ENCODE measurements at places on chromosomes 2 and 18.

- DNase-seq = no peak
Observed at GRCh38 chr2:26161926-26162325, 11.0 kb upstream of the GAREM2 start.

DNA sequence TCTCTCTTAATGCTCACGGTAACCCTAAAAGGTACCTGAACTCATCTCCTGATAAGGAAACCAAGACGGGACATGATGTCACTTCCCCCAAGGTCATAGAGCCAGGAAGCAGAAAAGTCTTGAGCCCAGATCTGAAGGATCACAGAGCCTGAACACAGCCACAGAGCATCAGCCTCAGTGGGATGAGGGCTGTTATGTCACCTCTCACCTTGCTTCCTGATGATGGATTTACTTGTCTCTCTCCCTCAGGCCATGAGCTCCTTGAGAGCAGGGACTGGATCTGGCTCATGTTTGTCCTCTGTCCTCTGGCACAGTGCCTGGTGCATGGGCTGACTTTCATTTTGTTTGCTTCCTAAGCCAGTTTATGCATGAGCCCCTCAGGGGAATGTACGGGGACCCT, 54.2 kb downstream of the SERTAD2 start:
- DNase-seq = no peak

GRCh38 chr2:208183526-208183925, 6.3 kb downstream of the C2orf80 start:
- DNase-seq = no peak

- DNase-seq = no peak
Observed at GRCh38 chr2:73920577-73921545, 5.8 kb upstream of the DGUOK start.

DNA sequence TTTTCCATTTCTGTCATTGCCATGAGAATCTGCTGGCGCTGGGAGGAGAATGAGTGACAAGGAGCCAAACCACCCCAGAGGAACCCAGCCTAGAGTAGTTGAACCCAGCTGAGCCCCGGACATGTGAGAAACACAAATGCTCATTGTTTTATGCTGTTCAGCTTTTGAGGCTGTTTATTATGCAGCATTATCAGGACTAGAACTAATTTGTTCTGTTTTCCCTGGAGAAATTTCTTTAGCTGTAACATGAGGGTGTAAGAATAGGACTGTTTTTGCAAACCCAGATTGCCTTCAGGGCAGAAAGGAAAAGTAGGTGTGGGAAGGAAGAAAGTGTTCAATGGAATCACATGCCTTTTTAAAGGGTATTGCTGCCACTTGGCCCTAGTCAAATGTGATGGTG, 28.5 kb upstream of the DOCK10 start:
- no peak for DNase-seq

- no peak for DNase-seq
Observed at GRCh38 chr2:54212456-54212855, 43.6 kb downstream of the TSPYL6 start.

DNA sequence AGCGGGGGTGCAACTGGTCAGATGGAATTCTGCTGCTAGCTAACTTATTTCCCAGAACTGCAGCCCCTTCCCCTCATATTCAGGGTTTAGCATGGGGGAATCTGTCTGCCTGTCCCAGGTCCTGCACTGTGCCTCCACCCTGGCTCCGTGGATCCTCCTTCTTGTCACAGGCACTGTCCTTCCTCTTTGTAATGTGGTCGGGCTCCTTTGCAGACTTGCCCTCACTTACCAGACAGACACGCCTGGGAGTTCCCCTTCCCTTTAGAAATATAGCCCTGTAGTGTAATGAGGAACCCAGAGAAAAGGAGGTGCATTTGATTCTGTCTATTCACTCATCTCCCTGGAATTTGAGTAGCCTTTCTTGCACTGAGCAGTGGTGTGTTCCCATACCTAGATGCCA, 108.7 kb downstream of the TRIM43 start:
- DNase-seq = no peak

DNA sequence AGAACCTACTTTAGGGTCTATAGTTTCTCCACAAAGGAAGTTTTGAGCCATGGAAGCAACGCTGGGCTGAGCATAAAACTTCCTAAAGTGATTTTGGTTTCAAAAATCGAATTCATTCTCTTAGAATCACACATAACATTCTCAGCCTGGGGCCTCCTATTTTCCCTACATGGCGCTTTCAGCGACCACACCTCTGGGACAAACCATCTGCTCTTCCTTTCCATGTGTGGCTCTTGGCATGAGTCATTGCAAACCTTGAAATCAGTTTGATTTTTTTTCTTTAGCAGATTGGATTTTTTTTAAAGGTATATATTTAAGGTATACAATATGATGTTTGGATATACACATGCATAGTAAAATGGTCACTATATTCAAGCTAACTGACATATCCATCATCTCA, 72.5 kb upstream of the APCDD1 start:
- DNase-seq = no peak
